Stimulated activated CD4-positive, alpha-beta T cell treated with anti-CD3 and anti-CD28 coated beads, Interleukin-1b, Interleukin-23, amount 100 ng/mL, for 1 hour (primary cell): ENCODE measurements at places on chromosomes 4 and X.

DNA sequence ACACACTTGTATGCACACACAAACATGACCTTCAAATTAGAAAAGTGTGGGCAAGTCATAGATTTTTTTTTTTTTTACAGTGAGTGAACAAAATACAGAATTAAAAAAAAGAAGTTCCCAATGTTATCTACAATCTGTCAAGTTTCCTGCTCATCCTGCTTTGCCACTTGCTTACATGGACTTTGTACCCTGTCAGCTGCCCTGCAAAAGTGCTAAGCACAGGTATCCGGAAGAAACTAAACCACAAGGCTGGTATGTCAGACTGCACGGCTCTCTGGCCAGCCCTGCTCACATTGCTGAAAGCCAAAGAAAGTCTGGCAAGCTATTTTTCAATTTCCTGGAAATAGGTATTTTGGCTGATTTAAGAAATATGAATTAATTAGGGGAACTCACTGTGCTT, 38.9 kb upstream of the BCLAF3 start:
- DNase-seq: no peak

DNA sequence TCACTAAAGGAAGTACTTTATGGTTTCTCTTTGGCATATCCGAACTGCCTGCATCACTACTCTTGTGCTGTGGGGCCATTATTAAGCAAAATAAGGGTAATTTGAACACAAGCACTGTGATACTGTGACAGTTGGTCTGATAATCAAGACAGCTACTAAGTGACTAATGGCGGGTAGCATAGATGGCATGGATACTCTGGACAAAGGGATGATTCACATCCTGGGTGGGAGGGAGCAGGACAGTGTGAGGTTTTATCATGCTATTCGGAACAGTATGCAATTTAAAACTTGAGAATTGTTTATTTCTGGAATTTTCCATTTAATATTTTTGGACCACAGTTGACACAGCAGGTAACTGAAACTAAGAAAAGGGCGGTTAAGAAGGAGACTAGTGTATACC, 52.6 kb upstream of the CITED1 start:
- no peak for DNase-seq

DNA sequence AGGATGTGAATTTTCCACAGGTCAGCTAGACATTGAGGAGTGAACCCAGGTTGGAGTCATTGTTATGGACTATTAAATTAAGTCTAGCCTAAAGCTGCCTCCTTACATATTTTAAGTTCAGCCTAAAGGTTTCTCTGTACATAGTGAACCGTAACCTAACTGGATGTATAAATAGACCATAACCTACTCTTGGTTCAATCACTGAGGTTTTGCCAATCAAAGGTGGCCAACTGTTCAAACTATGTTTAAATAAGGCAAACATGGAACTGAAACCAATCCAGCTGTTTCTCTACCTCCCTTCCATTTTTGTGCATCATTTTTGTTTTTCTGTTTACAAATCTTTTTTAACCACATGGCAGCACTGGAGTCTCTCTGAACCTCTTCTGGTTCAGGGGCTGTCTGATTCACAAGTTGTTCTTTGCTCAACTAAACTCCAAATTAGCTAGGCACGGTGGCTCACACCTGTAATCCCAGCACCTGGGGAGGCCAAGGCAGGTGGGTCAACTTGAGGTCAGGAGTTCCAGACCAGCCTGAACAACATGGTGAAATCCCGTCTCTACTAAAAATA, 43.9 kb upstream of the SFRP2 start:
- DNase-seq: no peak

DNA sequence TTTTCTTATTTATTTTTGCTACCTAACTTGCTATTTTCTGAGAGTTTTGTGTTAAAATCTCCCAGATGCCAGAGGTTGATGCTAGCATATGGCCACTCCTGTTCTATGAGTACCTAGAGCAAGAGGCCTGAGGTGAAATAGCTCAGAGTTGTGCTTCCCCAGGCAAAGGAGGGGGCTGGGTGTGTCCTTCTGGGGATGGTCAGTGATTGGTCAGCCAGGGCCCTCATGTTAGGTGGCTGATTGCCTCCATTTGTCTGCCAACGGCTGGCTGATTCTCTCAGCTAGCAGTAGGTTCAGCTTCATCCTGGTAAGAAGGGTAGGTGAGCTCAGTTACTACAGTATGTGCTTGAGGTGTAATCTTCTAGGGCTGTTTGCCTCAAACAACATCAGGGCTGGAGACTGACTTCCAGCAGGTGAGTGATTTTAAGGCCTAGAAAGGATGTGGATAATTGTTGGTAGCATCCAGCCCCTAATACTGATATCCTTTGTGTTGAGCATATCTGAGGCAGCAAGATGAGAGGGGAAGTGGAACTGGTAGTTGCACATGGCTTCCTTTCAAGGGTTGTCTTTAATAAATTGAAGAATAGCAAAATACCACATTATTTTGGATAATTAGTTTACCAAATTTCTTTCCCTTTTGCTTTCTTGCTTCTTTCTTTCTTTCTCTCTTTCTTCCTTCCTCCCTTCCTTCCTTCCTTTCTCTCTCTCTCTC, 62.5 kb upstream of the RHOH start:
- no peak for DNase-seq

DNA sequence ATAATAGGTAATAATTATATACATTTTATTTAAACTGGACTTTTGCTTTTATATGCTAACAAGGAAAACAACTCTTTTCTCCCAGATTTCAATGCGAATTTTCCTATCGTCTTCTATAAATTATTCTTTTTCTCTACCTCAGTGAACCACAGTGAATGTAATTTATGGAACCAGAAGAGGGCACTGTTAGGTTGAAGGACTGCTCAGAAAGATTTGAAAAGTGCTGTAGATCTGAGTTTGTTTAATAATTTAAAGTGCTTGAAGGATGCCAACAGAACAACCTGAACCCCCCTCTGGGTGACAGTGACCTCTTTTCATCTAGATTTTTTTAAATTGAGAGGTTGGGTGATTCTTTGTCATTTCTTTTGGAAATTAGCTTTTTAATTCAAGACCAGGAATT, 54.9 kb downstream of the PHOX2B start:
- no peak for DNase-seq

DNA sequence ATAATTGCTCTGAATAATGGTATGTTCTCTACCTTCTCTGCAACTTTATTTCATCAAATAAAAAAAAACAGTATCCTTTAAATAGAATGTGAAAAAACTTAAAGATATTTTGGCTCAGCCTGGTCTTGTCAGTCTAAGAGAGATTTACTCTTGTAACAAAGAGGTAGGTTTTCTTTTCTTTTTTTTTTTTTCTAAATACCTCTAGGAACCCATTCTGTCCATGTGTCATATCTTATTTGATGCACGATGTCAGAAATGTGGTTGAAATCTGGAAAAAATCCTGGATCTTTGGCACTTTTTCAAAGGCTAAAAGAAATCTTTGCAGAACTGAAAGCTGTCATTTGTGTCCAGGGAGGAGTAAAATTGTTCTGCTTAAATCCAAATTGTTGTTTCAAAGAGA, 17.3 kb upstream of the FGF5 start:
- no peak for DNase-seq

GRCh38 chr4:87306056-87306455, 16.6 kb downstream of the HSD17B13 start:
- no peak for DNase-seq

GRCh38 chrX:112641449-112641848, 38.3 kb downstream of the LHFPL1 start:
- DNase-seq: no peak

GRCh38 chrX:119497185-119497584, 28.9 kb downstream of the SLC25A5 start:
- no peak for DNase-seq

DNA sequence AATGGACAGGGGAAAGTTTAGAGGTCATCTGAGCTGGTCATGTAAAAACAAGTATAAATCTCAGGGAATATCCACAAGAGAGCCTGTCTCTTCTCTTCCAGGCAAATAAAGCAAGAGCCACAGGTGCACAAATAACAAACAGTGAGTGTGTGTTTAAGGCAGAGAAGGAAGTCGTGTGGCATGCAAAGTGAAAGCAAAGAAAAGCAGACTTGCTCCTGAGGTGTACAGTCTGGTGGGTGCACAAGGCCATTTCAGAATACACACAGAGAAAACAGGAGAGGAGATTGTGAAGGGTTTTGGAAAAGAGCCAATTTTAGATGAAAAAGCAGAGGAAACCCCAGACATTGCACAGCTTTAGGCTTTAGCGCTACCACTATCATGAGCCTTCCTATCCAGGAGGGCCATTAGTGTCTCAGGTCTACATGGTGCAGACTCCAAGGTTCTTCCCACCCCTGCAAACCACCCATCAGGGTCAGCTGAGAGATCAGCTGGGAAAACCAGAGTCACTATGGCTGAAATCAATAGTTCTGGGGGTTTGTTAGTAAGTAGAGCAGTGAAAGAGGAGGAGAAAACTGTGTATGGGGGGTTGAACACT, 355.8 kb downstream of the KLHL4 start:
- no peak for DNase-seq

DNA sequence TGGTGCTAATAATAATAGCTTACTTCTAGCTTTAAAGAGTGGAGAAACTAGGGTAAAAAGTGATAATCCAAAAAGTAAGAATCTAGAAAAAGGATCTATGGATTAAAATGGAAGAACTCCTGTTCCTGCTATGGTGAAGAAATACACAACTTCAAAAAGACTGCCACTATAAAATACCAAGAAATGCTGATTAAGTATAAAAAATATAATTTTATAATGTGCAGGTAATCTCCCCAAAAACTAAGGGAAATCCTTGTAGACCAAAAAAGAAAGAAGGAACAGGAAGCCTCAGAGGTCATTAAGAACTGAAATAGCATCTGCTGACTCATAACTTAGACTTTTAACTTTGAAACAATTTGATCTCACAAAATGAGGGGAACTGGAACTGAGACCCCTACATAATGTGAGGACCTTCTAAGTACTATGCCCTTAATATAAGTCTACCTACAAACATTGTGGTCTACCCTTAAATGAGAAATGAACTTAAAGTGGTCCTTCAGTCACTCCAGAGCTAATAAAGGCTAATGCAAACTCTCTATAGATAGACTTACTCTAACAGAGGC, 50.6 kb upstream of the SRPX start:
- no peak for DNase-seq

GRCh38 chrX:111402344-111402743, 9.6 kb downstream of the DCX start:
- no peak for DNase-seq

DNA sequence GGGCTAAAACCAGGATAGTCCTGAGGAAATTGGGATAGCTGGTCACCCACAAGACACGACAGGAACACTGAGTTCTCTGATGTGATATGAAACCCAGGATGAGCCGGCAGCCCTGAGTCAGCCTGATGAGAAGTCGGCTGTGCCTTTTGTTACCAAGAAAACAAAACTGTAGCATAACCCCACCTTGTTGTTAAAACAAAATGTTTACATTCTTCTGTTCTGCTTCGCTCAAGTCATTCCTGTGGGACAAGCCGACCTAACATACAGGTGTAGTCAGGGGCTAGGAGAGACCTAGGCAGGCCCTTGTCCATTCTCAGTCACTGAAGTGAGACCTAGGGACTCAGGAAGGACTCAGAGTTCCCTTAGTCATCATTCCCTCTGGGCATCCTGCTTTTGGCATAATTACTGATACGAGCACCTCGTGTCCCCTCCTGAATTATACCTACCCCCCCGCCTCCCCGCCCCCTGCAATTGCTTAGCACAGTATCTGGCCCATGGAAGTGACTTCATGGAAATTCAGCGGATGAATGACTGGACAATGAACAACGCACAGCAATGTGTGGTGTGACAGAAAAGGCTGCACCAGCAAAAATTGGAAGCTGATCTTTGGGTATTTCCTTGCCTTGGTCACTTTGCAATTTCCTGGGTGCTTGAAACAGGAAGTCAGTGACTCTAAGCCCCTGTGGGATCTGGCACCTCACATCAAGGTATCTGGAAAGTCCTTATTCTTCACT, 31.9 kb upstream of the TLR2 start:
- no peak for DNase-seq

DNA sequence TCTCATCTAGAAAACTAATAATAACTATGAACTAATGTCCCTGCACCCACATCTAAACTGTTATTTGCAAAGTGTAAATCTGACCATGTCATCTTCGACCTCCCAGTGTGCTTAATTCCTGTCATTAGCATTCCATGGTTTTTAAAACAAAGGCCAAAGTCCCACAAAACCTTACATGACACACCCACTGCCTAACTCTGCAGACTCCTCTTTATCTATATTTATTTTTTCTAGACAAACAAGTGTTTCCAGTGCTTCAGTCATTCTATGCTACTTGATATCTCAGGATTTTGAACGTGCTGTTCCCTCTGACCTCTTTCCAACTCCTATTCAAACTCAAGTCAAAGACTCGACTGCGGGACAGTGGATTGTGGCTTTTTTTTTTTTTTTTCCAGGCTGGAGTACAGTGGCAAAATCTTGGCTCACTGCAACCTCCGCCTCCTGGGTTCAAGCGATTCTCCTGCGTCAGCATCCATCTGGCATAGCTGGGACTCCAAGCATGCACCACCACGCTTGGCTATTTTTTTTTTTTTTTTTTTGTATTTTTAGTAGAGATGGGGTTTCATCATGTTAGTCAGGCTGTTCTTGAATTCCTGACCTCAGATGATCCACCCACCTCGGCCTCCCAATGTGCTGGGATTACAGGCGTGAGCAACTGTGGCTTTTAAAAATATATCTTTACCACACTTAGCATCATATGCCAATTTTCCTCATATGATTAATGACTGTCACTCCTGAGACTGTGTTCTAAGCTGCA, 1511.0 kb downstream of the ARAP2 start:
- no peak for DNase-seq

DNA sequence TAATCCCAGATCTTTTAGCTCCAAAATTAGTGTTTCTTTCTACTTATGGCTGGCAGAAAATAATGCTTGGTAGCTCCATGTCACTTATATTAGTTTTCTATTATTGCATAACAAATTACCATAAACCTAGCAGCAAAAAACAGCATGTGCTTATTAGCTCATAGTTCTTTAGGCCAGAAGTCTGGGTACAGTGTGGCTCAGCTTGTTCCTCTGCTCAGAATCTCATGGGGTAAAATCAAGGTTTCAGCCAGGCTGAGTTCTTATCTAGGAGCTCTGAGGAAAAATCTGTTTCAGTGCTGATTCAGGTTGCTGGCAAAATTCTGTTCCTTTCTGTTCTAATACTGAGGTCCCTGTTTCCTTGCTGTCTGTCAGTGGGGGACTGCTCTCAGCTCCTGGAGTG, 101.1 kb downstream of the CT47B1 start:
- no peak for DNase-seq

DNA sequence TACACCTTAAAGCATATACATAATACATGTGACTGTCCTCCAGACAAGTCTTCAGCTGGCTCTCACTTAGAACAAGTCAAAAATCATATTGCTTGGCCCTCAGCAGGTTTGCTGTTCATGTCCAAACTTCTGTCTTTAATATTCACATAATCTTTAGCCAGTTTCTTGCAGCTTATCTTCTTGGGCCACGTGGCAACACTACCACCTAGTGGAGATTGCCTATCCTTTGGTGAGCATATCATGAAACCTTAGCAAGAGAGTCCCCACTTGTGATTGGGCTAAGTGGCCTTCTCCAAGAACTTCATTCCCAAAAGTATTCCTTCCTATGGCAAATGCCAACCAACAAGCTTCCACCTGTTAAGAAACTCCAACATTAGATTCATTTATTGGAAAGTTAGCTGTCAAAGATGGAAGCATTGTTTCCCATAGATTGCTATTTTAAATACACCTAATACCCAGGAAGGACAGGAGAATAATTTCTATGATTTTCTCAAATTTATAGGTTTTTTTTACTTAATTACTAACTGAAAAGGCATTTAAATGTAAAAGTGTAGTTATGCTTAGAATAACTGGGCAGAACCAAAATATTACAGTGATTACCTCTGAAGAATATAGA, 231.9 kb upstream of the INTU start:
- DNase-seq: no peak
